Activated CD8-positive, alpha-beta T cell treated with anti-CD3 and anti-CD28 coated beads for 36 hours (primary cell): ENCODE measurements at places on chromosomes 16 and 17. TPM values are rescaled to one million over a fixed set of nuclear protein-coding genes. Genes with fewer than 3 reads are reported as not detected.

The ZNF287 gene
- total RNA-seq, result 9.5 TPM

DNA sequence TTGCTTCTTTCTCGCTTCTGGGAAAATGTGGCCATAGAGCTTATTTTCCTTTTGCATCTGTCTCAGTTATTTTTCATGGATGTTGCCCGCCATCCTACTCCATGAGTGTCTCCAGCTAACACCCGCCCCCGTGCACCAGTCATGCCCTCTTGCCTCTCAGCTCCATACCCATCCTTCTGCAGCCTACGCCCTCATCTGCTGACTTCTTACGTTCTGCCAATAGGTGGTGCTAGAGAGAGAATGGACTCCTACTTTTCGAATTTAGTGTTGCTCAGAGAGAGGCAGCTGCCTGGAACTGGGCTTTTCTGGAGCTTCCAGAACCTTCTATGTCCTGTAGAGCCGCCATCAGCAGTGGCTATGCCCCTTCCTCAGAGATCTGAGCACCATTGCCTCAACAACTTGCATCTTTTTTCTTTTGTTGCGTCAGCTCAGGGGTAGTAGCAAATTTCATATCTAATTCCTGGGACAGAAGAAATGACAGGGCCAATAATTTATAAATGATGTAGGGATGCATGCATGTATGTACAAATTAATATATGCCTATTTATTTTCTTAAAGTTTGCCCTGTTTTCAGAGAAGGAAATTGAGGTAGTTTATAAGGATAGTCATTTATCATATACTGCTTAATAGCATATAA, 119.7 kb upstream of the MYOCD start:
- DNase-seq, result peak; percentile 18

The COL1A1 gene
- total RNA-seq, result 1.0 TPM

DNA sequence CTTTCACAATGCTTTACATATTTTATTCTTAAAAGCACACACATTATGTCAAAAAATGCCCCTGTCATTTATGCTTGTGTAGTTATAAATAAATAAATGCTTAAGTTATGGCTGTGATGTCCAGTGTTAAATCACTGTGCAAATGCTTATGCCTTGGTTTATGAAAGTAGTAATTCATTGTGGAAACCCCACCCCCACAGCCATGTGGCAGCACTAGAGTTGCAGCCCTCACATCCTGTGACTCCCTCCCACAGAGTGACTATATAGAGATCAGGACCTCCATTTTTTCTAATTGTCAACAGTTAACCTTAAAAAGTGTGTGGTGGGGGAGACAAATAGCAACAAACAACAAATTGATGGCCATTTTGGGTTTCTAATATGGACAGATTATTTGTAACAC, 2.4 kb downstream of the SKAP1 start:
- DNase-seq, result peak; percentile 92

DNA sequence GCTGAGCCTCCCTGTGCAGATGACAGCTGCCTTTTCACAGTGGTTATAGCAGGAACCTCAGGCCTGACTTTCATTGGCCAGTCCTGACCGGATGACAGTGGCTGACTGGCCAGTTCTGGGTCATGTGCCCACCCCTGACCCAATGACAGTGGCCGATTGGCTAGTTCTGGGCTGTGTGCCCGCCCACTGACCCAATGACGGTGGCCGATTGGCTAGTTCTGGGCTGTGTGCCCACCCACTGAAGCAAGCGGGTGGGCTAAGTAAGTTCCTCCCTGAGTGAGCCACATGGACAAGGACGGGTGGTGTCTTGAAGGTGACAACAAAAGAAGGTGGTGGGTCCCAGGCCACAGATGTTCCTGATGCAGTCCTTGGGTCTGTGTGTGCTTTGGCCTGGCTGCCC, 9.5 kb downstream of the DEF8 start:
- no peak for DNase-seq

GRCh38 chr17:77676237-77676661, 282.3 kb upstream of the TNRC6C start:
- DNase-seq, result no peak
